ENCODE measurements at places on chromosomes 6 and 20.

GRCh38 chr20:41480054-41480770, 113.6 kb upstream of the EMILIN3 start:
- no peak for DNase-seq

- no peak for DNase-seq
These were observed 4.6 kb downstream of the SIRPG start for GRCh38 chr20:1652960-1653359.

- DNase-seq: no peak
These were observed 25.3 kb downstream of the BFSP1 start for GRCh38 chr20:17505636-17506517.

GRCh38 chr20:36167902-36168503, 13.5 kb downstream of the EPB41L1 start:
- DNase-seq: no peak

- DNase-seq: no peak
These were observed 36.8 kb downstream of the YTHDF1 start for GRCh38 chr20:63178889-63179686.

DNA sequence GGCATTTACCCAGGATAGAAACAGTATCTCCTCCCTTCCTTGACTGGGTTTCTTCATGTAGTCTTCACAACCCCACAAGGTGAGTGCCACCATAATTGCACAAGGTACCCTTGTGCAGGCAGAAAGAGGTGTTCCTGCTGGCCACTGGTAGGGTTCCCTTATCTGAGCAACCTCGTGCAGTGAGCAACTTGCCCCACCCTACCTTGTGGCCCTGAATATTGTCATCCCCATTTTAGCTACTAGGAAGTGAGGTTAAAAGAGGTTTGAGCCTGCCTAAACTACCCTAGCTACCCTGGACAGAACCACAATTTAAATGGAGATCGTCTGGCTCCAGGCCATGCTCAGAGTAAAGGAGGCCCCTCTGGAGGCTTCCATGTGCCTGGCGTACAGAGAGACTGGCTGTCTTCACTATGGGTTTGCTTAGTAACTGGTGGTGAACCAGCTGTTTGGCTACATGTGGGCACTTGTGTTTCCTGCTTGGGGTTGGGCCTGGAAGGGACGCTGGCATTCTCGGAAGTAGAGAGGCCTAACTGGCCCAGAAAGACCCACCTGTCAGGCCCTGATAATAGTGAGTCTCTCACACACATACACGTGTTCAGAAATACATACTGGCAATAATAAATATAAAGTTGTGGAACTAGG, 148.8 kb downstream of the LRFN2 start:
- no peak for DNase-seq

GRCh38 chr6:25279748-25280343, 672 bp downstream of the CARMIL1 start:
- no peak for DNase-seq

- no peak for DNase-seq
These were observed 256.7 kb downstream of the ATXN1 start for GRCh38 chr6:16504609-16505008.

DNA sequence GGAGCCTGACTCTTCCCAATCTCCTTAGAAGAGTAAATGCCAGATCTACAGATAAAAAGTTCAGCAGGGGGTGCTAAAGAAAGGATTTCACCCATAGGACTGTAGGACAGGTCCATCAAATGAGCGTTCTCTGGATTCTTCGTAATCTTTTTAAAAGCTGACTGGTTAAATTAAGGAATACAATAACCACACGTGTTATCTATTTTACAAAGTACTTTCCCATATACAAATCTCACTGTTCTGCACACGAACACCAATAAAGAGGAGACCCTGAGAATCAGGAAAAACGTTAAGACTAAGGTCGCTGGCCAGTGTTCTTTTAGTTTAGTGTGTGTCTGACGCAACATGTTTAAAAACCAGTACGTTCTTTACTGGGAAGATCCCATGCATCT, 542 bp downstream of the TUBE1 start:
- no peak for DNase-seq

DNA sequence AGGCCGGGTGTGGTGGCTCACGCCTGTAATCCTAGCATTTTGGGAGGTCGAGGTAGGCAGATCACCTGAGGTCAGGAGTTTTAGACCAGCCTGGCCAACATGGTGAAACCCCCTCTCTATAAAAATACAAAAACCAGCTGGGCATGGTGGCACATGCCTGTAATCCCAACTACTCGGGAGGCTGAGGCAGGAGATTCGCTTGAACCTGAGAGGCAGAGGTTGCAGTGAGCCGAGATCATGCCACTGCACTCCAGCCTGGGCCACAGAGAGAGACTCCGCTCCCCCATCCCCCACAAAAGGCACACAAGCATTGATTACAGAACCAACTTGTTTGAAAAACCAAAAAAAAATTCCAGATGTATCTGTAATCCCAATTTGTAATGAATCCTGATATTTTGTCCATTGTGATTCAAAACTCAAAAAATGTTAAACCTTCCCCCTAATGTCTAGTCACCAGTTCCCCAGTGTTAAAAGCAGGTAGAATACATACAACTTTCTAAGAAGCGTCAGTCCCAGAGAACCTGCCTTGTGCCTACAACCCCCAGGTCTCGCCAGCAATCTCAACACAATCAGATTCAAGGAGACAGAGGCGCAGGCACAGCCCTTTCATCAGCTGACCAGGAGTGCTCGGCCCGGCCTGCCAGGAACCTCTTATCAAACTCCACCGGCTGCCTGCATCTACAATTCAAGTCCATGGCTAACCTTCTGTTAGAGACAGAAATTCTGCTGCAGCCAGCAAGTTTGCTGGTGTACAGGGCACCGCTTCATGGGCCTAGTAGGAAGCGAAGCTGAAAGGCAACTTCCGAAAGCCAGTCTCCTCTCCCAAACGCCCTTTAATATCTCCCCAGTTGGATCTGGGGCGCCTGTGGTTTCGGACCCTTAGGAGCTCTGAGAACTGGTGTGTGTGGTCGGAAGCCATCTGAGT, 2.1 kb downstream of the EZR start:
- no peak for DNase-seq

DNA sequence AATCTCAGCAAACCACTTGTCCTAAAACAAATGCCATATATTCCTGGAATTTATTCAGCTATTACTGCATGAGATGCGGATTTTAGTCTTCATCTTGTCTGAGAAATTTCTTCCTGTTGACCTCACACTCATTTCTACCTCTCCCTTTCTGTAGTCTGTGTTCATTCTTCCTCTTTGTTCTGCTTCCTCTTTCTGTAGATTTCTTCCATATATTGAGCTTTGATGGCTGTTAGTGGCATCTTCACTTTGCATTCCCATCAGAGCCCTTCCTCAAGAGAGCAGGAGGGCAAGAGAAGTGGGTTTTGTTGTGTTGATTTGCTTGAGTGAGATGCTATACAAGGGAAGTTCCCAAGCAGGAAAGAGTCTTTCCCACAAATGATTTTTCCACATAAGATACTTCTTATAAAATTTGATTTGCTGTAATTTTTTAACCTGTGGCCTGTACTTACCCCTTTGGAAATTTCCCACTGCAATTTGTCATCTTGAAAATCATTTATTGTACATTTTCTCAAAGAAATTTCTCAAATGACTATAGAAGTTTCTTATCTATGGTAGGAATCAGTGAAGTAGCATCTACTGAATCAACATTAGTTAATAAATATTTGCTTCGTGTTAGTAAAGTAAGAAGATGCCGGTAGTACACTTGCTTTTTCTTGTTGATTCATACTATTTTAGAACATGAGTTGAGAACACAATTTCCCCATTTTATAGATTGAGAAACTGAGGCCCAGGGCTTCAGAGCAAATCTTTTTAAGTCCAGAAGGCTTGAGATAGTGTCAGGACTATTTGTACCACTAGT, 43.8 kb downstream of the MAP3K4 start:
- DNase-seq: no peak

GRCh38 chr6:25749837-25750236, 4.7 kb upstream of the SLC17A4 start:
- DNase-seq: no peak

- no peak for DNase-seq
These were observed 266.3 kb downstream of the CDC5L start for GRCh38 chr6:44653761-44654218.

- no peak for DNase-seq
These were observed 44.8 kb downstream of the RIPOR2 start for GRCh38 chr6:24891004-24891403.

- DNase-seq: no peak
These were observed 62.5 kb downstream of the BCAS4 start for GRCh38 chr20:50857348-50857747.

- no peak for DNase-seq
These were observed 35.1 kb upstream of the PPP1R3G start for GRCh38 chr6:5050009-5050408.

DNA sequence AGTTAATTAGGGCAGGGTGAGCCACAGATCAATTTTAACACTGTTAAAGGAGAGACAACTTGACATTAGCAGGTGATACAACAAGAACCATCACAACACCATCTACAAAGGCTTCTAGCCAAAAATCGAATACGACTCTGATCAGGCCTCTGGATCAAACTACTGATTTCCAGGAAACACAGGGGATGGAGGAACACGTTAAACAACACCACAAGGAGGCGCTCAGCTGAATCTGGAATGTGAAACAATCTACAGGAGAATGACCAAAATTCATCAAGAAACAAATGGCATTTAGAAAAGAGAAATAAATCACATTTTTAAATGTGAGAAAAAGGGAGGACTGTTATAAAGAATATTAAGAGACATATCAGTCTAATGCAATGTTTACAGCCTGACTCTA, 13.5 kb upstream of the MAFB start:
- DNase-seq: no peak

GRCh38 chr6:129699659-129700058, 10.3 kb downstream of the ARHGAP18 start:
- no peak for DNase-seq

DNA sequence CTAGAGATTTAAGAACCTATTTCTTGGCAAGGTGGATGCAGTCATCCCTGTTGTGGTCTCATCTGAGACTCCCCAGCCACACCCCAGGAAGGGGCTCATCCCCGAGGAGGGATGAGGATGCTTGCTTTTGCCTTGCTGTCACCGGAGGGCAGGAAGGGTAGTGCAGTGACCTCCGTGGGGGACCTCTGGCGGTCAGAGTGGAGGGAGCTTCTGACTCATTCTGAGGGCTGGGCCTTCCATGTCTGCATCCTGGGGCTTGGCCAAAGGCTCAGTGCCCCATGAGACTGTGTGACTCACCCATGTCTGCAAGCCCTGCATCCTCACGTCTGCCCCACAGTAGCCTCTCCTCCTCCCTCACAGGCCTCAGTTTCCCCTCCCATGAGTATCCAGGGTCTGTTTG, 38.7 kb downstream of the UQCC2 start:
- peak; percentile 92 for DNase-seq

- no peak for DNase-seq
These were observed 291.9 kb upstream of the PRDM1 start for GRCh38 chr6:105794239-105794638.

DNA sequence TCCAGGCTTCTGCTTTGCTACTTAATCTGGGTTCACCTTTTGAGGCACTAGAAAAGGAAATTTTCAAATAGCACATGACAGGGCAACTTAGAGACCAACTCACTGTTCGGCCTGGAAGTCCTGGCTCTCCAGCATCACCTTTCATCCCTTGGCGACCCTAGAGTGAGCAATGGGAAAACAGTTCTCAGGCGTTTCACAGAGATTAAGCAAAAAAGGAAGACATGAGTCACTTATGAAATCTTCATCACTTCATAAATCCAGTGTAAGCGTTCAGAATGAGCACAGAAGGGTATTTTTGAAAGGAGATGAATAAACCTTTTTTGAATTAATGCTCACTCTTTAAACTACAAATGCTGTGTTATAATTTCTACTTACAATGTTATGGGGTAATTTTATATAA, 104.0 kb downstream of the COL12A1 start:
- no peak for DNase-seq

- DNase-seq: peak; percentile 38
These were observed 409.6 kb downstream of the MAFB start for GRCh38 chr20:40279390-40279789.

- DNase-seq: no peak
These were observed 139.4 kb upstream of the ENPP5 start for GRCh38 chr6:46310196-46310595.

DNA sequence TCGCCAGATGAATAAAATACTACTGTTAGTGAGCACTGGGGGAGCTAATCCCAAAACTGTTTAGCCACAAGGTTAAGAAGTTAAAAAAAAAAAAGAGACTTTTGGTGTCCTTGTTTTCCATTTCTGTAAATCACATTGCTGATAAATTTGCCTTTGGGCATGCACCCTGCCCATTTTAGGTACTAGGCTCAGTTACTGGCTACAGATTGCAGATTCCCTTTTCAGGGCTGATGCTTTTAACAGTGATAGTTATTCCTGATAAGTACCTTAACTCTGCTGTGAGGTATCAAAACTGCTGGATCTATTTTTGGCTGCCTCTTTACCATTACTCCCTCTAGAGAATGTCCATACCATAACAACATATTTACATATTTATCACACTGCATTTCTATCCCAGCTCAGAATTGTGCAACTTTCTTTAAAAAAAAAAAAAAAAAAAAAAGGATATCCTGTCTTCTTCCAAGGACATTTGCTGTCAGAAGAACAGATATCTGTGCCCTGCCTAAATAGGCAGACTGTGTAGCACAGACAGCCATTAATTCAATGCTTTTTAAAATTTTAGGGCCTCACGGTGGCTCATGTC, 94.5 kb downstream of the SSR1 start:
- no peak for DNase-seq

DNA sequence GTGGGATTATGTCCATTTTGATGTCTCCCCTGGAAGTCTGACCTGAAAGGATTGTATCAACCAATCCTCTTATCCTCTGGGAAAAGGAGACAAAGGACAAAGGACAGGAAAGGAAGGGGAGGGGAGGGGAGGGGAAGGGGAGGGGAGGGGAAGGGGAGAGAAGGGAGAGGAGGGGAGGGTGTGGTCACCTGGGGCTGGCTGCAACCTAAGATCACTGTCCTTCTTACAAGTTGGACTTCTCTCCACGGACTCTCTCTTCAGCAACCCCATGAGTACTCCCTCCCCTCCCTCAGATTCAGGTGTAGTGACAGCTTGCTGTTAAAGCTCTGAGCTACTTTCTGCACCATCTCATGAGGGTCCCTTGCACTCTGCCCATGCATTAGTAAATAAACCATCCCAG, 58.9 kb upstream of the KLHL31 start:
- DNase-seq: no peak

All from T1000 (cell line).